ENCODE measurements at places on chromosomes 4 and X.

- no peak for DNase-seq
Measured at GRCh38 chr4:126552321-126552720, 1080.4 kb upstream of the INTU start.

DNA sequence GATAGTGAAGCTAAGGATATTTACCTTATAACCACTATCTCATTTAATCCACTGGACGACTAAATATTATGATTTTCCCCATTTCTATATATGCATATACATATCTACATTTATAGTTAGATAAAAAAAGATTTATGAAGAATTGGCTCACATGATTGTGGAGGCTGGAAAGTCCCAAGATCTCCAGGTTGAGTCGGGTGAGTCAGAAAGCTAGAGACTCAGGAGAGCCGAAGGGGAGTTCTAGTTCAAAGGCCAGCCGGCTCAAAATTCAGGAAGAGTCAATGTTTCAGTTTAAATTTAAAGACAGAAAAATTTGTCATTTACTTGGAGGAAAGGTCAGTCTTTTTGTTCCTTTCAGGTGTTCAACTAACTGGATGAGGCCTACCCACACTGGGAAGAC lies 158.2 kb upstream of the CPEB2 start:
- DNase-seq = no peak

GRCh38 chr4:187558391-187558790 lies 437.2 kb upstream of the ZFP42 start:
- no peak for DNase-seq

- no peak for DNase-seq
Measured at GRCh38 chr4:159021597-159022385, 81.1 kb upstream of the RAPGEF2 start.

- DNase-seq = no peak
Measured at GRCh38 chrX:25004485-25005032, 11.2 kb downstream of the ARX start.

DNA sequence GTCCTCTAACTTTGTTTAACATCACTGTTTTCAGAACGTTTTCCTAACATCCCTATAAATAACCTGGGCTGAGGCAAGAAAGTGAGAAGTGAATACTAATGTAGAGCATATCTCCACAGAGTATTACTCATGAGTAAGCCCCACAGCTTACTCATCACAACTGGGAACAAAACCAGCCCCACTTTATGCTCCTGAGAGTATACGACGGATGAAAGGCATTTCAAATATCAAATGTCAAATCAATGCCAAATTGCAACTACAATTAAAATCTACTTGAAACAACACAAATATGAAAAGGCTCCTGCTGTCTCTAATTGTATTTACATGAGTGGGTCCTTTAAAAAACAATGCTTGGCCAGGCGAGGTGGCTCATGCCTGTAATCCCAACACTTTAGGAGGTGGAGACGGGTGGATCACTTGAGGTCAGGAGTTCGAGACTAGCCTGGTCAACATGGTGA lies 41.2 kb downstream of the SH3RF1 start:
- no peak for DNase-seq

- DNase-seq = no peak
Measured at GRCh38 chr4:39883646-39884045, 94.1 kb downstream of the PDS5A start.

DNA sequence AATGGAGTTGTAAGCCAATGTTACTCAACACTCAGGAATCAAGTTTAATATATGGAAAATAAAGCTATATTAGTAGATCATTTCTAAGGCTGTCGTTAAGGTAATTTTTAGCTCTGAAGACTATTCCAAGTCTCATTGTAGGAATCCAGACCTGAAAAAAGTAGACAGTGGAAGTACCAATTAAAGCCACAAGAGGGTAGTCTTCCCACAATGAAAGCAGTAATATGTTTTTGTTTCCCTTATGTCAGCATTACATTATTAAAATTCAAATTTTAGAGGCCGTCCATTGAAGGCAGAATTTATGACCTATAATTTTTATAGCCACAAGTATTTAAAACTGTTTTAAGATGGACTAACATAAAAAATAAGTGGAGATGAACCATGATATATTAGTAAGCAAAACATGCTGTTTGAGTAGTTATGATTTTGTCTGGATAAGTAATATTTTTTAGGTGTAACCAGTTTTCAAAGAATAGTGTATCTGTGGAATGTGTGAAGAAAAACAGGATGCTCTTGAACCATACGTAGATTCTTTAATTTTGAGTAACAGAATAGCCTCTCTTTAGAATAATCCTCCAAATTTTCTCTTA lies 372.6 kb upstream of the TECRL start:
- peak; percentile 2 for DNase-seq

DNA sequence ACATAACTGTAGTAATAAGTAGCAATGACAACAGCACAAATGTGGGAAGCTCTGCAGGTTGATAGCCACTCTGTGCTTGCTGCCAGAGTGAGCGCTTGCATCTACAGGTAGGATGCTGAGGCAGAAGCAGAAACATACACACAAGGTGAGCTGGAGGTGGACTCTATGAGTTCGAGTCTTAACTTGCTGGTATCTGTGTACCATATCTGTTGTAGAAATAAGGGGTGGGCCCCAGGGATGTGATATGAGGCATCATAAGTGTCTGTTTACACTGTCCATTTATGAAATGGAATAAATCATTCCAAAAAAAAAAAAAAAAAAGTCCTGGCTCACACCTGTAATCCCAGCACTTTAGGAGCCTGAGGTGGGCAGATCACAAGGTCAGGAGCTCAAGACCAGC lies 32.8 kb upstream of the EIF4E start:
- DNase-seq = no peak

GRCh38 chrX:150408561-150408960 lies 45.4 kb downstream of the MAMLD1 start:
- DNase-seq = no peak

GRCh38 chr4:4618847-4619246 lies 77.0 kb upstream of the STX18 start:
- no peak for DNase-seq

DNA sequence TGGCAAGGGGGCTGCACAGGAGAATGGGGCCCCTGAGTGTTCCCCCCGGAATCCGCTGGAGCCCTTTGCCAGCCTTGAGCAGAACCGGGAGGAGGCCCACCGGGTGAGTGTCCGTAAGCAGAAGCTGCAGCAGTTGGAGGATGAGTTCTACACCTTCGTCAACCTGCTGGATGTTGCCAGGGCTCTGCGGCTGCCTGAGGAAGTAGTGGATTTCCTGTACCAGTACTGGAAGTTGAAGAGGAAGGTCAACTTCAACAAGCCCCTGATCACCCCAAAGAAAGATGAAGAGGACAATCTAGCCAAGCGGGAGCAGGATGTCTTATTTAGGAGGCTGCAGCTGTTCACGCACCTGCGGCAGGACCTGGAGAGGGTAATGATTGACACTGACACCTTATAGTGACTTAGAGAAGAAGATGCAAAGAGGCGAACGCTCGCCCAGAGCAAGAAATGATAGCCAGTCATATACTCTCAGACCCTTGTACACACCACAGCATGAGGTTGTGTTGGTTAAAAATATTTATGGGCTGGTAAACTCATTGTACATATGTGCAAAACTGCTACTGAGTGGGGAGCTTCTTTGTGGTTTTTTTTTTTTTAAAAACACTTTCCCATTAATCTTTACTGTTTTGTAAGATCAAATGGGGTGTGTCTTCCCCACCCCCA lies 52.5 kb downstream of the JADE1 start:
- no peak for DNase-seq

DNA sequence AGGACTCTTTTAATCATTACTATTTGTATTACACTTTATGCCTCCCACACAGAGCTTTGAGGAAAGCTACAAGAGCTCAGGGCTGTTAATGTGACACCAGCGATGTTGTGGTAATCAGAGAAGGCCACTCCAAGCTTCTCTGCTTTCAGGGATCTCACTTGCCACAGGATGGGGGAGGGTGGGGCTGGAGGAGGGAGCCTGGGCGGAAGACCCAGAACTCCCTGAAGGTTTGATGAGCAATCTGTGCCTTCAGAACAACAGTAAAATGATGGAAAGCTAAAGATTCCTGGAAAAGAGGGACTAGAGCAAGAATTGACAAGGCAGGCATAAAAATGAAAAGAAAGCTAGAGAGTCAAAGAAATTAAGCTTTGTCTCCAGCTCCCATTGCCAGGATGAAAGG lies 75.6 kb downstream of the MAML3 start:
- no peak for DNase-seq

- no peak for DNase-seq
Measured at GRCh38 chr4:167890226-167890625, 202.1 kb upstream of the ANXA10 start.

GRCh38 chrX:72143609-72143907 lies 11.8 kb upstream of the RTL5 start:
- no peak for DNase-seq

DNA sequence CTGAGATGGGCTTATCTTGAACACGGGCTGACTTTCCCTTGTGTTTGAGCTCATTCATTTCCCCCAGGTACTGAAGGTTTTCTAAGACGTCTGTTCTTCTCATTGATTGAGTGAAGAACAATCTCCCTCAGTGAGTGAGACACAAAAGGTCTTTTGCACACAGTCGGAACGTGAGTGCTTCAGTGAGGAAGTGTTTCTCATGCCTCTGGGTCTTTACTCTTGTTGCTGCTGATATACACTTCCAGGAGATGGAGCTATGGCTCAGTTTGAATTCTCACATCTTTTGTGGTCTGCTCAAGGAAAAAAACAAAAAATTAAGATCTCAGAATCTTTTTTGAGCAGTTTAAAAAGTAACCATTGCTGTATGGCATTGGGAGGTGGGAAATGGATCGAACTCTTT lies 981.9 kb upstream of the TENM3 start:
- no peak for DNase-seq

- DNase-seq = no peak
Measured at GRCh38 chrX:10875995-10876394, 235.1 kb upstream of the HCCS start.

DNA sequence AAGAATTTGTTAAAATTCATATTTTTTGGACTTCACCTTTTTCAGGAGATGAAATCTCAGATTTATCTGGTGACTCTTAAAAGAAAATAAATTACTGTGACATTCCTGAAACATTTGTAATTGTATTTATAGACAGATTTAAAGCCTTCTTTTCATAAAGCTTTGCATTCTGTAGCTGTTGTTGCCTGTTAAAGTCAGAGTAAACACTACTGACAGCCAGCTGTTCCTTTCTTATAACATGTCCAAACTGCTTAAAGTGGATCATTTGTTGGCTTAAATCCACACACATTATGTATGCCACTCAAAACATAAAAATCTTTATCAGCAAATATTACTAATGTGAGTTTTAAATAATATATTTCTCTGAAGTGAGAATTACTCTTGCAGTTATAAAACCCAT lies 157.5 kb downstream of the TECRL start:
- no peak for DNase-seq

- DNase-seq = peak; percentile 8
Measured at GRCh38 chr4:147689067-147689466, 5.1 kb upstream of the PRMT9 start.

DNA sequence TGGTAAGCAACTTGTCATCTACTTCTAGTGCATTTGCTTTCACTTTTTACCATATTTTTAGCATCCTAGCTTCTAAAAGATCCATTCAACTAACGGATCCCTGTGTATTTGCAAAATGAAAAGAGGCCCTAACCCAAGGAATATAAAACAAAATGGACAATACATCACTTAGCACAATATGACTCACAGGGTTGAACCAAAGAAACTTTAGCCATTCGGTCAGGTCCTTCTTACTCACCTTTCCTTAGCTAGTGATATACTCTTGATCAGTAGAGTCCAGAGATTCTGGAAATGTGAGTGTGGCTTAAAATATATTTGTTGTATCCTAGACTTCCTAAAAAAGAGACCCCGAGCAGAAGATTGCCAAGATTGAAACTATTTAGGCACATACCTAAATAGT lies 19.5 kb downstream of the TMPRSS11E start:
- DNase-seq = no peak

DNA sequence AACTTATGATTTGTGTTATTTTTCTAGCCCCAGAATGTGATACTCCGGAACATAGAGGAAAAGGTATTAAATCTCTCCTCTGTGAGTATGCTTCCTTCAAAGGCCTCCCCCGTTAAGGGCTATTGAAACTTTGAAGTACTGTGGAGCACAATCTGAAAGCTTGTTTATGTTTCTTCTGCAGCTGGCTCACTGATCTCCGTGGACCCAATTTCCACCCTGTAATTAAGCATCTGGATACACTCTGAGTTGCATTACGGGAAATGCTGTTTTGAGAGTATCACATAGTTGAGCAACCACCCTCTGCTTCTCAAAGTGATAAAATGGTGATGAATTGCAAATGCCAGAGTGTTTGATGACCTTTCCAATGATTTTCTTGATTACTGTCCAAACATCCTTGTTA lies 296.8 kb upstream of the PABPC5 start:
- DNase-seq = no peak

DNA sequence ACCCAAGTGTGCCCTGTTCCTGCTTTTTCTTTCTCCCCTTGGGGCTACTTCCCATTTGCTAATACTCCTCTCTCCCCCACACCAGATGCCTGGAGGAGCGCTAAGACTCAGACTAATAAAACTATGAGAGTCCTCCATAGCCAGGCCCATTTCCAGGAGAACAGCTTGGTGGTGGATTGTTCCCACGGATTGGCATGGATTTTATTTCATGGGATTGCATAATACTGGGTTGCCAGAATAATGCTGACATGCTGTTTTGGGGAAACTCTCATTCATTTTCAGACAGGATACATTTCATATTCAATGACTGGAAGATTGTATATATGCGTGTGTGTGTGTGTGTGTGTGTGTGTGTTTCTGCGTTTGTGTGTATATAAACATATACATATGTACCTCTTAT lies 447.5 kb upstream of the PITX2 start:
- DNase-seq = no peak

GRCh38 chr4:169914866-169915265 lies 111.3 kb downstream of the MFAP3L start:
- DNase-seq = no peak

DNA sequence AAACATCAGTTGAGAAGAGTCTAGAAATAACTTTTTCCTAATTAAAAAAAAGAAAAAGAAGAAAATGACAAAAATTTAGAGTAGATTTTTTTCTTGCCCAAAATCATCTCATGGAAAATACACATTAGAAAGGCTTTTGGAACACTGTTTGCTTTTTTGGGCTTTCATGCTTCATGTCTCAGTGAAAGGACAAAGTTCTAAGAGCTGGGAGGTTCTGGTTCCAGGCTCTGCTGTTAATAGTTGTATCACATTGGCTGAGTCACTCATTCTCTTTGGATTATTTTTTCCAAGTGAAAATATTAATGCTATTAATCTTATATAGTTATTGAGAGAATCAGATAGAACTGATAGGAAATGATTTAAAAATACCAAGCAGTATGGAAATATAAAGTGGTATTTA lies 32.9 kb upstream of the ETNPPL start:
- no peak for DNase-seq

DNA sequence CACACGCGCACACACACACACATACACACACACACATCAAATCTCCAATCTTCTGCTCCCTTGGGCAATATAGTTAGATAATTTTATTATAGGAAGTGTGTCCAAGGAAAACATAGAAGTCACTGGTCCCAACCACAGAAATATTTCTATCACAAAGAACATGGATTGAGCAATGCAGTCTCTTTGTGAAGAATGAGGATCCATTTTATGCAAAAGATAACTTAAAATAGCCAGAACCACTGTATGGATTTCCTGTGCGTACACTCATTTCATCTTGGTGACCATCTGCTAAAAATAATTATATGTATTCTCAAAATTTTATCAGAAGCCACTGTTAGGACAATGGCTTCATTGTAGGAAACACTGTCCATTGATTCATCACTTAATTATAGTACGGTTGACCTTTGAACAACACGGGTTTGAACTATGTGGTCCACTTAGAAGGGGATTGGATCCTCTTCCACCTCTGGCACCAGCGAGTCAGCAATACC lies 169.6 kb upstream of the MXRA5 start:
- no peak for DNase-seq

Data from CD4-positive, alpha-beta T cell treated with Interleukin-12 subunit alpha and Interleukin-12 subunit beta, for 1 hour (primary cell).